ENCODE measurements at places on chromosomes 7 and 10.

GRCh38 chr10:123804716-123805115 lies 86.9 kb downstream of the CPXM2 start:
- DNase-seq: peak; percentile 19

GRCh38 chr7:112150823-112151641 lies 55.2 kb downstream of the DOCK4 start:
- DNase-seq: no peak

- no peak for DNase-seq
Observed at GRCh38 chr10:76935941-76936613, 701.5 kb downstream of the KCNMA1 start.

DNA sequence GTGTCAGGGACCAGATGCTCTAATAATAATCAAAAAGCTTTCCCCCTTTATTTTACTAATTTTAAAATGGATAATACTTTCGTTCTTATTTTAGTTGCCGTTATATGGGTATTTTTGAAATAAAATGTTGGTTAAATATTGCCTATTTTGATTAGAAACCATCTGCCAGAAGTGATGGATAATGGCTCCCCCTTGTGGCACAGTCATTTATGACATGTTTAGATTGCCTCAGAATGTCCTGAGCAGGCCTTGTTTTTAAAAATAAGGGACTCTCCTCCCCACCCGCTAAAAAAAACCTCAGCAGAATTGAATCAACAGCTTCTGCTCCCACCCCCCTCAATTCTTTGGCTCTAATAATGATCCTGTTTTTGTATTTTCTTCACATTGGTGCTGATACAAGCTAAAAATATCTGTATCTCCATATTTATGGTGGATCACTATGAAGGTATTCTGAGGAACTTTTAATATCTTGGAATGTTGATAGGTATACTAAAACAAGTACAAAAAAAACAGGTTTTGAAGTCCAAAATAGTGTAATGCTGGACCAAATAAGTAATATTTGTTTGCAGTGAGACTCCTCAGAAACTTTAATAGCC lies 38.8 kb downstream of the TMEM60 start:
- DNase-seq: no peak

DNA sequence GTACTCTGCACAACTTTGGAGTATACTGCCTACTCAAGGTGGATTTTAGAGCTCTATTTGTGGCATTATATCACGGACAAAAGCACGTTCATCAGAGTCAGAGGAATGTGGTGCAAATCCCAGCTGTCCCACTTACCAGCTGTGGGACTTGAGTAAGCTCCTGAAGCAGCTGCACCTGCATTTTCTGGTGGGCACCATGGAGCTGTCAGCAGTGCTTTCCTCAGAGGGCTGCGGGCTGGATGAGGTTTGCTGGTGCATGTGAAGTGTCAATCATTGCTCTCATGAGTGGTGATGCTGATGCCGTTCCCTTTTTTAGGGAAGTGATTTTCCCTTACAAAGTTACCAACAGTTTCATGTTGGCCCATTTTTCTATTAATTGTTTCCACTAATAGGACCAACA lies 53.4 kb downstream of the EGFR start:
- no peak for DNase-seq

- DNase-seq: no peak
Observed at GRCh38 chr7:17030559-17030958, 148.8 kb upstream of the AGR3 start.

DNA sequence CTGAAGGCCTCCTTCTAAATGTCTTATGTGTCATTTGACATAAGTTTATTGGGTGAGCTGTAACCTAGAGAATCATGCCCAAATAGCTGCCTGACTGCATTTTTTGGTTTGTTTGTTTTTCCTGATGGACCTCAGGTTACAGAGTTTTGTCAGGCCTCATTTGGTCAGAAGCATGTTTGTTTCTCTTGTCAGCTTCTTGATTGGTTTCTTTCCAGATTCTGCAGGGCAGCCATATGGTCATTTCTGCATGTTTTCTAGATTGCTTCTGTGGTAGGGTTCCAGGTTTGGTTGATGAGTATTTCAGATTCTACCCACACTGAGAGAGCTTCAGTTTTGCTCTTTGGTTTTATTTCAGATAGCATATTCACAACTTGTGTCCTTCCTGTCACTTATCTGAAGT lies 28.0 kb downstream of the GLCCI1 start:
- DNase-seq: no peak

- DNase-seq: no peak
Observed at GRCh38 chr10:80461208-80462183, 7.4 kb downstream of the TSPAN14 start.

DNA sequence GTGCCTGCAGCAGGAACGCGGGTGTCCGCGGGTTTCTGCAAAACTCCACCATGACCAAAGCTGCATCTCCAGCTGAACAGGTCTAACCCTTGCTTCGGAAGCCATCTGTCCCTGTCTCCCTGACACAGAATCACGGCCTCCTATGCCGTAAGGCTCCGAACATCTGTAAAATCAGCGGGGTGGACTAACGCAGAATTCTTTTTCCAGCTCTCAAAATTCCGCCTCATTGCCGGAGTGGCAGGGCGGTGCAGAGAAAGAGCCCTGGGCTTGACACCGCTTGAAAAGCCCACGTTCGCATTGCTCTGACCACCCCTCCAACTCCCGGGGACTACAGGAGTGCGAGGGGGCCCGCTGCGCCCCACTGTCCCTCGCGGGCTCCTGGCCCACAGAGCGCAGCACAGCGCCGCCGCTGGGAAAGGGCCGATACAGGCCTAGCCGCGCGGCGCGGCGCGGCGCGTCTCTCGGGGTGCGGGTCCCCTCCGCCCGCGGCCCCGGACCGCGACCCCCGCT lies 409 bp downstream of the DNMBP start:
- no peak for DNase-seq

- no peak for DNase-seq
Observed at GRCh38 chr7:7757576-7757975, 39.2 kb upstream of the RPA3 start.

DNA sequence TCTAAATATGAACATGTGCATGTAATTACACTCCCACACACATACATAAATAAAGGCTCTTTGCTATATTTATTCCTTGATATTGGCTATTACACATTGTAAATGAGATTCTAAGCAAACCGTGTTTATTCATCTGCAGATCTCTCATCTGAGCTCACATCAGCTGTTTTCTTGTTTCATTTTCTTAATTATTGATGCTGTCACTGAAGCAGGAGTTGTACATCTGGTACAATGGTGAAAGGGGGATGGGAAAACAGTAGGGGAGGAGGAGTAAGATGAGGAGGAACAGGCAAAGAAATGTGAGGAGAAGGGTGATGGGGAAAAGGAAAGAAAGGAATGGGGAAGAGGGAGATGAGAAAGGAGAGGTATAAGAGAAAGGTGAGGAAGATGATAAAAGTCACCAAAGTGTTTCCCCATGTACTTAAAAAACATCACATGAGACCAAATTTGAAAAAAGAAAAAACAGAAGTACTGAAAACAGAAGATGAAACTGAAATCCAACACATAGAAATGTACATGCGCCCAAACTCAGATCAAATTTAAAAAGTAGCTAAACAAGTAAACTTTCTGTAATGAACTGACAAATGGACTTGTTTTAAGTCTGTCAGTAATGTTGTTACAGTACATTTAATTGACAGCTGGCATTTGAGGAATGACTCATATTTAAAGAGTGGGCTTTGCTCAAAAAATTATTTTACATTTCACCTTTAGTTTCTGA lies 472.2 kb downstream of the ARL4A start:
- no peak for DNase-seq

Measured in fibroblast of skin of left biceps (primary cell).